ENCODE measurements at places on chromosomes 2 and 18.

GRCh38 chr2:17813742-17814473, 2.4 kb upstream of the MSGN1 start:
- H3K4me3 ChIP-seq: no peak overlapping the region
- no peaks in the 10 kb centered on the region for H3K36me3 ChIP-seq
- DNase-seq: no peak
- peaks cover 80% of the 10 kb centered on the region for H3K4me1 ChIP-seq
- peak overlapping the region; percentile 94 for H3K27ac ChIP-seq

DNA sequence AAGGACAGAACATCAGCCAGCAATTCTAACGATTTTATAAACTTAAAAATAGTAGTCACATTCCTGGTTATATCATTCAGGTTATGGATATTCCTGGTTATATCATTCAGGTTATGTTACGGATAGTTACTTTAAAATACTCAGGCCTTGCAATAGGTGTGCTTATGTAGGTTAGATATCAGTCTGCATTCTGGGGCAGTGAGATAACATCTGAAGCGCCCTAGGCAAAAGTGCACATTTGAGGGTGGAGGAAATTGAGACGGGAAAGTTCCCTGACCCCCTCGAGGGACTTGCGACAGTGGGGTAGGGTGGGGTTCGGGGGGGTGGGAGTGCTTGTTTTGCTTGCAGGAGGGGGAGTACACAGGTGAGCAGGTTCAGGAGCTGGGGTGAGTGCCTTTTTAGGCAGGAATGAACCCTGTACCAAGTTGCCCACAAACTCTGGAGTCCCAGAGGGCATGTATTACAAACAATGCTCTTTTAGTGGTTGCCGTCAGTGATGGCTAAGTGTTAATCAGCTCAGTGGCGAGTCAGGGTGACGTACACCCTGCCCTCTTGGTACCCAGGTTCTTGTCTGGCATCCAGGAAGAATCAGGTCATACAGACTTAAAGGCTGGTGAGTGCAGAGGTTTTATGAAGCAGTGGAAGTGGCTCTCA, 31.8 kb downstream of the CREG2 start:
- H3K27me3 ChIP-seq: no peaks in the 10 kb centered on the region
- no peak overlapping the region for H3K27ac ChIP-seq
- H3K4me1 ChIP-seq: no peaks in the 10 kb centered on the region
- no peak overlapping the region for H3K4me3 ChIP-seq
- DNase-seq: no peak

DNA sequence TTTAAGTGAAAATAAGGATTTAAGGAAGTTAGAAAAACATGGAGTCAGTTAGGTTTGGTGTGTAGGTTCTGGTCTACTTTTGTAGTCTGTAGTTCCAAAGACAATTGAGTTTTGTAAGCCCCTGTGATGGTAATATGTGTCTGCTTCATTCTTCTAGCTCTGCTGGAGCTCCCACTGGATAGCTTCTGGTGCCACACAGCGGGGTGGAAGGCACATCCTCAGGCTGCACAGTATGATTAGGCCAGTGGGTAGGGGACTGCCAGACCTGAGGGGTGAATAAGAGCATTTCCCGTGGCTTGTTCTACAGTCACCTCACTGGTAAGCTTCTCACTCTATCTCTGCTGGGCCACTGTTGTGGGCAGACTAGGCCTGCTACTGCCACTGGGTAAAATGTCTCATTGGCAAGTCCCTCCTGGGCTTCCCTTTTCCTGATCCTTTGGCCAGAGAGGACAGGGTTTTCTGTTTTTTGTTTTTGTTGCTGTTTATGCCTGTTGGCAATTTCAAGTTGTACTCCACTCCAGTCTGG, 44.5 kb downstream of the TMEM131 start:
- no peaks in the 10 kb centered on the region for H3K27me3 ChIP-seq
- DNase-seq: no peak
- peaks cover 36% of the 10 kb centered on the region for H3K36me3 ChIP-seq
- H3K4me1 ChIP-seq: no peaks in the 10 kb centered on the region

DNA sequence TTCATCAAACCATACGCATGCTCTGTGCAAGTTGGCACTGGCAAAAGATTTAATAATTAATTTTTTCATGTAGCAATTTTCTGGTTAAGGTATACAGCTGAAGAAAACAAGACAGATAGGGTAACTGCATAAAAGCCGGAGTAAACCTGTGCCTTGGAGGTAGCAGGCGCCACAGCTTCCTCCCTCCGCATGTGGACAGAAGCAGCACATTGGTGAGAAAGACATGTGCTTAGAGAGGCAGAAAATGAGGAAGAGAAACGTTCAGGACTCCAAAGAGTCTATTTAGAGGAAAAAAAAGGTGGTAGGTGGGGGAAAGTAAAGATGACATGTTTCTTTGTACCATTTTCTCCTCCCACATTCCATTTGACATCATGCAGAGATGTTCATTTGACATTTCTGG, 9.3 kb downstream of the ST6GAL2 start:
- no peak overlapping the region for H3K27ac ChIP-seq
- peaks cover 35% of the 10 kb centered on the region for H3K36me3 ChIP-seq
- no peaks in the 10 kb centered on the region for H3K27me3 ChIP-seq
- H3K4me3 ChIP-seq: no peak overlapping the region
- peaks cover 1% of the 10 kb centered on the region for H3K4me1 ChIP-seq
- DNase-seq: no peak

GRCh38 chr2:223712642-223713041, 110.5 kb upstream of the SCG2 start:
- no peak overlapping the region for H3K4me3 ChIP-seq
- no peaks in the 10 kb centered on the region for H3K27me3 ChIP-seq
- H3K36me3 ChIP-seq: peaks cover 11% of the 10 kb centered on the region
- no peak overlapping the region for H3K27ac ChIP-seq
- H3K4me1 ChIP-seq: no peaks in the 10 kb centered on the region
- no peak for DNase-seq
